ENCODE measurements at places on chromosomes 5 and 9.
A peak's percentile ranks its signal among the peaks of the same experiment; 100 is the strongest.

GRCh38 chr5:2537378-2538145 lies 213.9 kb downstream of the IRX2 start:
- DNase-seq, result no peak

DNA sequence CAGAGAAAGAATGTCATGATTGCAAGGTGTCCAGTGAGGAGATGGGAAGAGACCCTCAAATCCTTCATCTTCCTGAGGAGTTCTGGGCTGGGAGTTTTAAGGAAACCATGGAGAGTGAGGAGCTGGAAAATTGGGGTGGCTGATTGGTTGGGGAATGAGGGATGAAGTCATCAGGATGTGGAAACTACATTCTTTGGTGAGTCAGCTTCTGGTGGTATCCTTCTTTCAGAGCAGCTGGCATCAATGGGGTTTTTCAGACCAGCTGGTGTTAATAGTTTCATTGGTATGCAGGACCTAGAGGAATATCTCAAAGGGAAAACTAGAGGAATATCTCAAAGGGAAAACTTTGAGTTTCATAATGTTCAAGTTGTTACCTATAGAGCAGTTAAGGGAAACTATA lies 45.2 kb downstream of the RNF180 start:
- DNase-seq, result no peak

DNA sequence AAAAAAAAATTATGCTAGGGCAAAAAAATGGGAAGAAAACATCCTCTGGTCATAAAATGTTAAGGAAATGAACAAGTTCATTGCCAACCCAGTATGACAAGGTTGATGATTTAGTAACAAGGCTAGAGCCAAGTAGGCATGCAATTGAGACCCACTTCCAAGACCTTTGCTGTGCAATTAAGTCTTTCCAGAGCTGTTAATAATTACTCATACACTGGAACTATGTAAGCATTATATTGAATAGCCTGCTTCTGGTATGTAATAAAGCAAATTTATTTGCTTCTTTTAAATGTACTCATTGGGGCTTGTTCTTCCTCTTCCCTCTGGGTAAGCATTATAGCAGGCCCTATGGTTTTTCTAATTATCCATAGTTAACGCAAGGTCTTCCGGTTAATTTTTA lies 32.5 kb upstream of the SNAPC3 start:
- no peak for DNase-seq

GRCh38 chr5:92371889-92372235 lies 988.7 kb upstream of the ARRDC3 start:
- DNase-seq, result no peak

DNA sequence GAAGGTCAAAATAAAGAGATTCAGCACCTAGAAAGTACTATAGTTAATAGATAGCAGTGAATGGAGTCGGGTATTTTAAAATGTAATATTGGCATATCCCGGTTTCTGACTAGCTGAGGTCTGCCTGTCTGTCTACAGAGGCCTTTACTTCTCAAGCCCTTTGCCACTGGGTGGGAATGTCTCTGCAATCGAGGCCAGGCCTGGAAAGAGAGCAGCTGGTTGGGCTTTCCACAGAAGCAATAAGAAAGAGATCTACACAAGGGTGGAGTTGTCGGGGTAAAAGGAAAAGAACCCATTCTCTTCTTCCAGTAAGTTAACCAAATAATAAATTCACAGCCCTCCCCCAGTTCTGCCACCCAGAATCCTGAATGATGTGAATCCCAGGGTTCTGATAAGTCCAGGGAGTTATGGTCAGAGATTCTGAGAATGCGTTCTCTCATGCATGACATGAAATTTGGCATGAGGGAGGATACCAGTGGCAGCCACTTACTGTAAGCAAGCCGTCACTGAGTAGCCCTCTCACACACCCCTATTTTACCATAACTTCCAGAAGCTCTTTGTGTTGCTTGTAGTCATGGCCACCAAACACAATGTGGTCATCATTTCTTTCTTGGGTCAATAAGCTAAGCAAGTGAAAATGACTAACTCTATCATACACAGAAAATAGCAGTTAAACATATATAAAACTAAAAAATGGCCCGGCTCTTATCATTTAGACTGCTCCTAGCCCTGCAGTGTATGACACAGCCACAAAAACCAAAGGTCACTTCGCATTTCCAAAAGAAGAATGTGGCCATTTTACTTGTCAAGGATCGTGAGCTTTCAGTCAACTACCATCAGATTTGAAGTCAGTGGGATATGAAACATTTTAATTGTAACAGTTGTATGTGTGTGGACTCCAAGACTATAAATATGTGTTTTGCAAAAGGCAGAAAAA lies 185.0 kb downstream of the GLIS3 start:
- DNase-seq, result no peak

DNA sequence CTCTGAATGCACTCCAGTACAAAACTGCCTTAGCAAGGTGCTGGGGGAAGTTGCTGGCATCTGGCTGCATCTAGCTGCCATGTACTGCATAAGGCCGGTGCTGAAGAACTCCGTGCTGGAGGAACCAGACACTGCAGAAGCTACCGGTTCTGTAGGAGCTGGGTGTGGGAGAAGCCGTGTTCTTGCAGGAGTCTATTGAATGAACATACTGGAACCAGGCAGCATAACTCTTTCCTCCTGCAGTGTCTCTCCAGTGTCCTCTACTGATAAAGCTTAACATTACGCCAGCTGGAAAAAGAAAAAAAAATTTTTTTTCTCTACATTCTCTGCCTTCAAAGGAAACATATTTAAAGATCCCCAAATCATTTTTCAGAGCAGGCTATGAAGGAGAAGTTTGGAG lies 38.5 kb downstream of the VPS13A start:
- no peak for DNase-seq

DNA sequence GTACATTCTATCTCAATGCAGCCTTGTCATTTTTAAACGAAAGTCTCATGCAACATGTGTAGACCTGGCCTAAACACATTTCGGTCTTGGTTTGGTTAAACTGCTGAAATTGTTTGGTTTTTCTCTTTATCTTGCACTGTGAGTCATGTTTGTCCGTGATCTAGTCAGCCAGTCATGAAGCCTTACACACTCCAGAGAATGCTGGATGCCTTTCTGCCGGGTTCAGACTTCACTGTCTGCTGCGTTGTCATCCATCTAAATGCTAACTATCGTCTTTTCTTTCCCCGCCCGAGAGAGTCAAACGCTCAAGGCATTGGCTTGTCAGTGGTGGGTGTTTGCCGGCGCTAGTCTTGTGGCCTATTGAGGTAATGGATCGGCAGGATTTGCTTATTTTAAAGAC lies 1194.6 kb upstream of the WWC1 start:
- DNase-seq, result no peak

- no peak for DNase-seq
Measured at GRCh38 chr5:143691945-143692290, 120.0 kb upstream of the HMHB1 start.

- DNase-seq, result peak; percentile 88
Measured at GRCh38 chr5:179126506-179126991, 66.4 kb downstream of the ZNF354C start.

DNA sequence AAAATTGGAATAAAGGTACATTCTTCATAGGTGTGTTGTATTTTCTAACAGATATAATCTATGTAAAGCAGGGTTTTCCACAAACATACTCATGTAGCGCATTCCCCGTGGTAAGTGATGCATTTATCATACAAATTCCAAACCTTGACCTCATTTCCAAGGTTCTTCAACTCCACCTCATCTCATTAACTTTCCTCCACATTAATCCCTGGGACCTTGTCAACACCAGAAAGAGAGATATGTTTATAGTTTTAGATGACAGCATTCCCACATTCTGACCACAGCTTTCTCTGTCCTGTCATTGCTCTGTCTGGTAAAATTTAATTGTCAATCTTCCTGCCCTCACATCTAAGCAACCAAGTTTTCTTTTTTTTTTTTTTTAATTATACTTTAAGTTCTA lies 415.1 kb downstream of the TMEM161B start:
- no peak for DNase-seq

- peak; percentile 37 for DNase-seq
Measured at GRCh38 chr9:138095813-138096518, 218.4 kb downstream of the CACNA1B start.

- DNase-seq, result peak; percentile 71
Measured at GRCh38 chr5:172188893-172189692, 1.1 kb upstream of the STK10 start.

- DNase-seq, result peak; percentile 60
Measured at GRCh38 chr5:14167211-14167845, 24.2 kb downstream of the TRIO start.

GRCh38 chr9:16213781-16214515 lies 656.5 kb downstream of the BNC2 start:
- DNase-seq, result no peak

DNA sequence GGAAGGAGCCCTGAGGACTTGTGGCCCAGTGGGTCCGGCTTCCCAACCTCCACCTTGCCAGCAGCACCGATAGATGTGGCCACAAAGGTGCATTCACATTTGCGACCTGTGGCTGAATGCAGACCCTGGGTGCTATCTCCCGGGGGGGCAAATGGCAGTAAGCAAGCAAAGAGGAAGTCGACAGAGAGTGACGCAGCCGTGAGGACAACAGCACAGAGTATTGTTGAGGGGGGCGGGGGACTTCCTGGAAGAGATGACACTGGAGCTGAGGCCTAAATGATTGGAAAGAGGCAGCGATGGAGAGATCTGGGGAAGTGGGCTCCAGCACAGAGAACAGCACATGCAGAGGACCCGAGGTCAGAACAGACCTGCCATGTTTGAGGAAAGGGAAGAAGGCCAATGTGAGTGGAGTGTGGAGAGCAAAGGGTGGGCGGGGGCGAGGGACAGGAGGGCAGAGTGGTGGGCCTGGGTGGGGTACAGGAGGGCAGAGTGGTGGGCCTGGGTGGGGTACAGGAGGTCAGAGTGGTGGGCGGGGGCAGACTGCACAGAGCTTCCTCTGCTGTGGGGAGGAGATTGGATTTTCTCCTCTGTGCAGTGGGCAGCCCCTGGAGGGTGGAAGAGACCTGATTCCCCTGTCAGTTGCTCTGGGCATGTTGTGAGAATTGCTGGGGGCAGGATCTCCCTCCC lies 42.6 kb downstream of the ADAMTS2 start:
- DNase-seq, result no peak

DNA sequence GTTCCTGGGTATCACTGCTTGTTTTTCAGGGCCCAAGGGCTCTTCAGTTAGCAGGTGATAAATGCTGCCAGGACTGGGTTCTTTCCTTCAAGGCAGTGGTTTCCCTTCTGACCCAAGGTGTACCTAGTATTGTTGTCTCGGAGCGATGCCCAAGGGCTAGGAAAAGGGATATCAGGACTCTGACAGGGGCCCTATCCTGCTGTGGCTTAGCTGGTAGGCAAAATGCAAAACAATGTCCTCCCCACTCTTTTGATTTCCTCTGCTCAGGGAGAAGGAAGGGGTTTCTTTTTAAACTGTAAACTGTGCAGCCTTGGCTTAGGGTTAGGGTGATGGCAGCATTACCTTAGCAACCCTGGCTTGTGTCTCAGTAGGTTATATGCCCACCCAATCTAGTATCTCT lies 508.8 kb upstream of the CTNND2 start:
- no peak for DNase-seq

DNA sequence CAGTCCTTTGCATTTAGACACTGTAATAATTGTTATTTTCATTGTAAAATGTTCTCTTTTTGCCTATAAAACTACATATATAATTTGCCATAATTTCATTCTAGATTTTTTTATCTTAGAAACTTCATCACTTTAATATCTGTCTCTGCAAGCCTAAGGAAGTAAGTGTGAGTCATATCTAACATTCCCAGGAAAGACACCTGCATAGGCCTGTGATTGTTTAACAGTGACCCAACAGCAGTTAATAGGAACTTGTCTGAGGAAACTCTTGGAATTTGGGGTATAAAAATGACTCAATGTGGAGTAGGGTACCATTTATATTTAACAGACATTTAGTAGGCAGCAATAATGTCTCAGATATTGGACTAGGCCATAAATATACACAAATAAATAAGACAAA lies 229.2 kb upstream of the FAM174A start:
- no peak for DNase-seq

- DNase-seq, result no peak
Measured at GRCh38 chr9:27602954-27603353, 29.7 kb upstream of the C9orf72 start.

DNA sequence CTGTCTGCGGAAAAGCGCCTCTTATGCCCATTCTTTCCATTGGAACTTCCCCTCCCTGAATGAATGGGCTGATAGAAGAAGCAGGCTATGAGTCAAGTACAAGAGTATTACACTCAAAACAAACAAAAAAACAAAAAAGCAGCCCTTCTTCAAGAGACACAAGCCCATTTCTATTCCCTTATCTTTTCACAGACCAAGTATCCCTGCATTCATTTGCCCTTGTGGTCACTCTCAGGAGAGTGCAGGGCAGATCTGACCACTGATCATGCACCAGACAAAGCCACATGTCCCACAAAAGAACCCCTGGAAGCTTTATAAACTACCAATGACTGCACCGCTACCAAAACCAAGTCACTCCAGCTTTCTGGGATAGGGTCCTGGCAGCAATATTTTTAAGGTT lies 262.5 kb upstream of the TAS2R1 start:
- DNase-seq, result no peak

GRCh38 chr5:7850395-7851239 lies at the start of gene CFAP90:
Gene CFAP90 (minus strand): TSS chr5:7851133. CDS start chr5:7851021, 112 bp downstream.
- no peak for DNase-seq

- DNase-seq, result no peak
Measured at GRCh38 chr5:51652980-51653379, 269.7 kb downstream of the ISL1 start.

- DNase-seq, result no peak
Measured at GRCh38 chr9:37029776-37030610, 4.1 kb downstream of the PAX5 start.

DNA sequence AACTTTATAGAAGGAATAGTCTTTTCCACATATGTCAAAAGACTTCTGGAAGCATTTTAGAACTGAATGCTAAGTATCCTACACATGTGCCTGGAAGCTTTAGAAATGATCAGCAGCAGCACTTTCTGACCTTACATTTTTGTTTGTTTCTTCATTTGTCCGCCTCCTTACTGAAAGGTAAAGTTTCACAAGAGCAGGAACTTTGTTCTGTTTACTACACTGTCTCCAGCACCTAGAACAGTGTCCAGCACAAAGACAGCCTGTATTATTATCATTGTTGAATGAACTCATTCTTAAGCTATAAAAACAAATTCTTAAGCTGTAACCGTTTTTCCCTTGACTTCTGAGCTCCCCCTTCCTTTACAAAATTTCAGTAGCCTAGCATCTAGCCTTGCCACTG lies 14.8 kb downstream of the PIP5K1B start:
- DNase-seq, result no peak

GRCh38 chr9:16413509-16414016 lies 456.9 kb downstream of the BNC2 start:
- no peak for DNase-seq

DNA sequence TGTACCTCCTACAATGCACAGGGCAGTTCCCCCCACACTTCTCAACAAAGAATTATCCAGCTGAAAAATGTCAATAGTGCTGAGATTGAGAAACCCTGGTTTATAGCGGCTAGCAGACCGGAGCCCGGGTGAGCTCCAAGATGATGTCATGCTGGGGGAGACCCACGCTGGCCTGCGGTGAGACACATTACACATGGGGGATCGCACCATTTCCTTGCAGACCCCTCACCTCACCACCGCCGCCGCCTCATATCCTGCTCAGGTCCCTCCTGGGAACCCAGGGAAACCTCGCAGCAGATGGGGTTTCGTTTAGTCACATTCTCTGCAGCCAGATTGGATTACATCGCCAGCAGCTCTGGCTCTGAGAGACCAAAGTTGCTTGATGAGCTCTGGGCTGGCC lies 14.7 kb upstream of the TNC start:
- no peak for DNase-seq

Data from mesenteric fat pad (tissue), 1 donor.